ENCODE measurements at places on chromosomes 7 and 10.

GRCh38 chr7:42545049-42545724, 308.2 kb upstream of the GLI3 start:
- DNase-seq = no peak

- DNase-seq = no peak
These were observed 66.4 kb downstream of the AKR1D1 start for GRCh38 chr7:138142583-138143201.

GRCh38 chr7:92778972-92779371, 57.4 kb downstream of the CDK6 start:
- no peak for DNase-seq

GRCh38 chr10:31390804-31391203, 71.8 kb downstream of the ZEB1 start:
- peak; percentile 21 for DNase-seq

DNA sequence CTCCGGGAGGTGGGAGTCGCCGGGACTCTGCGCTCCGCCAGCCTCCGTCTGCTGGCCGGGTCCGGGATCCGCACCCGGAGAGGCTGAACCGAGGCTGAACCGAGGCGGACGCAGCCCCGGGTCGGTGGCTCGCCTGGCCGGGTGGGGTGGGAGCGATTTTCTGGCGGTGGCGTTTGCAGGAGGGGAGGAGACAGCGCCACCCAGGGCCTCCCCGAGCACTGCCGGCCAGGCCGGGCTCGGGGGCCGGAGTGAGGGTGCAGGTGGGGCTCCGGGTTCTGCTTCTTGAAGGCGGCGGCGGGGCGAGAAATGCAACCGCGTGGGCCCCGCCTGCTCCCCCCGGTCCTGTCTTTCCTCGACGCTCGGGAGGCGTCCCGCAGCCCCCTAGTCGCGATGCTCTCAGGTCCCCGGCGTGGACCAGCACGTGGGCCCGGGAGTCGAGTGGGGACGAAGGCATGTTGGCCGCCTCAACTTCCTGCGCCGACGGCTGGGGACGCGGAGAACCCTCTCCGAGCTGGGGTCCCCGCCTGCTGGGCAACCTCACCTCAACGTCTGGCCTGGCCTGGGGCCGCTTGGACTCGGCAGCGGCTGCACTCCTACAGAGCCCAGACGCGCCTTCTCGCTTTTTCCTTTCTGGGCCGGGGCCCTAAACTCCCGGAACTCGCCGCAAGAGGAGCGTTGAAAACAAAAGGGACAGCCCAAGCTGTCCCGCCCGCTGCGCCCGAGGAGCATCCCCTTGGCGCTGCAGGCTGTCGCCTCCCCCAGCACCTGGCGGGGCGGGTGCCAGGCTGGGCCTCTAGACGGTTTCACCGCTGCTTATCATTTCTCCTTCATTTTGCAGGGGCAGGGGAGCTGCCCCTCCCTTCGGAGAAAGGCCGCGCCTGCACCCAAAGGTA, 25.2 kb upstream of the VAX1 start:
- no peak for DNase-seq

- no peak for DNase-seq
These were observed 4.5 kb downstream of the KAZALD1 start for GRCh38 chr10:101066146-101066895.

GRCh38 chr10:35136263-35136815, 9.7 kb downstream of the CREM start:
- DNase-seq = no peak

DNA sequence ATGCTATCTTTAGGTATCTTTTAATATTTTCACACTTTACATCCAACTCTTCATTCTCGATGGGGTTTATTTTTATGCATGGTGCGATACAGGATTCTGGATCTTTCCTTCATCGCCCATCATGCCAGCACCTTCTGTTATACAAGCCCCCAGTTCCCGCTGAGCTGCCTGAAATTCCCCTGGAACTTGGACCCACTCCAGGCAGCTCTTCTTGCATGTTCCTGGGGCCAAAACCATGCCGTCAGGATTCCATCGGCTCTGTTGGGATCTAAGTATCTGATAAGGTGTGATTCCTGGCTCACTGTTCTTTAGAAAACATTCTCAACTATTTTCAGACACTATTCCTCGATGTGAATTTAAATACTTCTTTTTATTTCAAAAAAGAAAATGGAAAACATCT, 40.5 kb upstream of the PPP2R2D start:
- DNase-seq = no peak

- no peak for DNase-seq
These were observed 146.5 kb downstream of the ADK start for GRCh38 chr10:74297389-74298080.

GRCh38 chr7:119935418-119936025, 337.5 kb upstream of the KCND2 start:
- peak; percentile 14 for DNase-seq

DNA sequence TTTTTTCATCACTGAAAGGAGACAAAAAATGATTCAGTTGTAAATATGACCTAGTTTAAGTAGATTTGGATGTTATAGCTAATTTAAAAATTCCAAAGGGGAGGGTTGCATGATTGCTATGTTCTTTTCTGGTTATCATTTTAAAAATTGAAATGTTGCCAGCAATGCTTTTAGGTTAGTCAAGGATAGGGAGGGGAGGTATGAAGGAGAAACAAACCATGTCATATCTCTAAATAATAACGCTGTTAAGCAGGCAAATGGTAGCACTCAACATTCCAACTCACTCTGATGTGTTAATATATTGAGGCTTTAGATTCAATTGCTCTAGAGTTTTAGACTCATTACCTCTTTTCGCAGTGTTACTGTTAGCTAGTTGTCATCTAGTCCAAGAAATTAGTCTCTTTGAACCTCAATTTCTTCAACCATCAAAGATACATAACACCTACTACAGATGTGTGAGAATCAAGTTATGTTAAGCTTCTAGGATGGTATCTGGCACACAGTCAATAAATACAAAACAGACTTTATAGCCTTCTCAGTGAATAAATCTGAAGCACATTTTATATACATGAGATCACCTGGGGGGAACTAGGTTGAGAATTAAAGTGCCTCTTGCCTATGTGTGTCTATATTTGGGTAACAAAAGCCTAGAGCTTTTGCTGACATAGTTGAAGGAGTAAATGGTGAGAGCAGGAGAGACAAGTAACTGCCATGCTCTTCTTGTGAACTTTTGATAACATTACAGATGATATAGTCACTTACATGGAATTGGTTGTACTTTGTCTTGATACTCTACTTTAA, 124.9 kb downstream of the CSTF2T start:
- no peak for DNase-seq

GRCh38 chr10:37379991-37380390, 254.6 kb downstream of the ANKRD30A start:
- no peak for DNase-seq

DNA sequence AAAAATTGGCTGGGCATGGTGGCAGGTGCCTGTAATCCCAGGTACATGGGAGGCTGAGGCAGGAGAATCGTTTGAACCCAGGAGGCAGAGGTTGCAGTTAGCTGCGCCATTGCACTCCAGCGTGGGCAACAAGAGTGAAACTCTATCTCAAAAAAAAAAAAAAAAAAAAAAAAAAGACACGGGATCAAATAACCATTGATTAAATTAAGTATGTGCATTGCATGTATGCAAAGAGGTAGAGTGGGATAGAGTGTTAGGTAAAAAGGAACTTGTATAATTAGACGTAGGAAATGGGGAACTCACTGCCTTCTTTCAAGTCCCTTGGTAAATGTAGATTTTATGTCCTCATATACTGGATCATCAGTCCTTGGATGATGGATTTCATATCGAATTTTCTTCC, 13.1 kb downstream of the VCL start:
- no peak for DNase-seq

DNA sequence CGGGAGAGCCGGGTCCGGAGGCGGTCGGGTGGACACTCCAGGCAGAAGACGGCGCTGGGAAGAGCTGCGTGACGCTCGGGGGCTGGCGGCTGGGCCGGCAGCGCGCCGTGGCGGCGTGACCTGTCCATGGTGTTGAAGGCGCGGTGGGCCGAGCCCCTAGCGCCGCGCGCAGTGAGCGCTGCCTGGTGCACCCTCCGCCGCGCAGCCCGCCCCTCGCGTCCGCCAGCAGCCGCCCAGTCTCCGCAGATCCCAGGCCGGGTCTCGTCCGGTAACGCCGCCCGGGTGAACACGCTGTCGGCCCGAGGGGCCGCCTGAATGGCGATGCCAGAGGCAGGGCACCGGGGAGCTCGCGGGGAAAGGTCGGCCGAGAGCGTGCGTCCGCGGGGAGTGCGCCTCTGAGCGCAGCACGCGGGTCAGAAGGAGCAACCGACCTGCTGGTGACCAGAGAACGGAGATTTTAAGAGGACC, 657 bp upstream of the TMEM178B start:
- no peak for DNase-seq

GRCh38 chr7:151716323-151716722, 160.6 kb downstream of the PRKAG2 start:
- no peak for DNase-seq

- no peak for DNase-seq
These were observed 126.5 kb downstream of the MYL10 start for GRCh38 chr7:101502466-101503098.

DNA sequence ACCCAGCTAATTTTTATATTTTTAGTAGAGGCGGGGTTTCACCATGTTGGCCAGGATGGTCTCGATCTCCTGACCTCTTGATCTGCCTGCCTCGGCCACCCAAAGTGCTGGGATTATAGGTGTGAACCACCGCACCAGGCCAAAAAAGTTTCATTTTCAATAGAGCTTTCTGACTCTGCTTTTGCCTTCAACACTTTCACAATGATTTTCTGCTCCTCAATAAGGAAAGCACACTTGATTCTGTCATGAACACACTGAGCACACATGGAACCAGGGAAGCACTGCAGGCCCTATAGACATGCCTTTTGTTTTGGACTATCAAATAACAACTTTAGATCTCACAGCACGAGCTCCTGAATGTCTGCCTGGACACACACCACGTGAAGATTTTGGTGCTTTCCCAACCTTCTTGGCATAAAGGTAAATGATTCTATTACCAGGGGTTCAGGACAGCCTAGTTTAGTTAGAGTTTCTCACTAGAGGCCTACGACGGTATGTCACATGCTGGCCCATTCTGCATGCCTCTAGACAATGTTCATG, 8.0 kb downstream of the RRP12 start:
- DNase-seq = no peak

DNA sequence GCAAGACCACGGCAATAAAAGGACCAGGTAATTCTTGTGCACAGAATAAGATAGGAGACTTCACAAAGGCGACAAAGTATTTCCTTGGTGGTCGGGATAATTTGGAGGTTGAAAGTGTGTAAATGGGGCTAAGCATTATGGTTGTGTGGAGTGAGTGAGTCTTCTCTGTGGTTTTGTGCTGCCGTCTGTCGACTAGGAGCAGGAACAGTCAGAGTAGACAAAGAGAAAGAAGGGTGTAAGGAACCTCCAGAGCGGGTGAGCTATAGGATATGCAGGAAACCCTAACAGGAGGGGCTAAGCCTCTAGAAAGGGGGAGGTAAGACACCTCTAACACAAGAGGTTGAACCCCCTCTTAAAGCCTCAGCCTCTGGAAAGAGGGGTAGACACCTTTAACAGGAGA, 201.6 kb downstream of the SH2D4B start:
- DNase-seq = no peak

GRCh38 chr7:149529136-149529718, 31.6 kb upstream of the ZNF746 start:
- no peak for DNase-seq

GRCh38 chr10:53135213-53135896, 362.8 kb upstream of the MBL2 start:
- DNase-seq = no peak

DNA sequence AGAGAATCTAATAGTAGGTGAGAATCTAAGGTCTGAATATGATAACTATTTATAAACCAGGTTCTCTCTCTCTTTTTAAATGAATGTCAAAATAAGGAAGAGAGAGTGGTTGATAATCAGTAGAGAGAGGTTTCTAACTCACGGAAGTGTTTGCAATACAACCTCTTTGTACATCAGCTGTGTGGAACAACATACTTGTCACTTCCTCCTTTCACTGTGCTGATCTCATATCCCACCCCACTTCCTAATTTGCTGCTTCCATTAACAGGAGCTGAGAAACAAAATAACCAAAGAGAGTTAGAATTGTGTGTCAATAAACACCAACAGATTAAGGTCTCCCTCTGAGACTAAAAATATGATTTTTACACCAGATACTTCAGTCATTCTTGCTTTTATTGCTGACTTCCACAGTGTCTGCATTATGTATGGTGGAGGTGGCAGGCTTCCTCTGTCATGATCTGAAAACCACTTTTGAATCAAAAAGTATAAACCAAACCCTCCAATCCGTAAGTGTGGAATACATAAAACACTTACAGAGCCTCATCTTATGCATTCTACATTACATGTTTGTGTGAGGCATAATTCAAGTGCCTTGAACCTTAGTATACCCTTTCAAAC, 25.0 kb downstream of the CACUL1 start:
- DNase-seq = peak; percentile 32

GRCh38 chr7:106116161-106116704, 4.1 kb upstream of the SYPL1 start:
- DNase-seq = no peak

DNA sequence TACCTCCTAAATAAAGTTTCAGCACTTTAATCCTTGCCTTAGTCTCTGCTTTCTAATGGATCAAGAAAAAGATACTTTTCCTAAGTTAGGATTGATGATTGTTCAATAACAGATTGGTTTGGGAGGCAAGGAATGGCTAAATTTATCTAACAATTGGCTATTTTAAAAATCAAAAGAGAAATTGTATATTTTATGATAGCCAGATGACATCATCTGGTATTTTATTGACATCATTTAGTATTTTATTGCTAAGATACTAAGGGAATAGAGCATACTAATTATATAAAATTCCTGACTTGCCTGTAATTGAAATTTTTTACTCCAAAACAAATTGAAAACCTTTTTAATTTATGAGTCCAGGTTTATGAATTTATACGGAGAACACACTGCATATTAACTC, 19.3 kb upstream of the FAM13C start:
- DNase-seq = no peak
